ENCODE measurements at places on chromosomes 5 and 9.

DNA sequence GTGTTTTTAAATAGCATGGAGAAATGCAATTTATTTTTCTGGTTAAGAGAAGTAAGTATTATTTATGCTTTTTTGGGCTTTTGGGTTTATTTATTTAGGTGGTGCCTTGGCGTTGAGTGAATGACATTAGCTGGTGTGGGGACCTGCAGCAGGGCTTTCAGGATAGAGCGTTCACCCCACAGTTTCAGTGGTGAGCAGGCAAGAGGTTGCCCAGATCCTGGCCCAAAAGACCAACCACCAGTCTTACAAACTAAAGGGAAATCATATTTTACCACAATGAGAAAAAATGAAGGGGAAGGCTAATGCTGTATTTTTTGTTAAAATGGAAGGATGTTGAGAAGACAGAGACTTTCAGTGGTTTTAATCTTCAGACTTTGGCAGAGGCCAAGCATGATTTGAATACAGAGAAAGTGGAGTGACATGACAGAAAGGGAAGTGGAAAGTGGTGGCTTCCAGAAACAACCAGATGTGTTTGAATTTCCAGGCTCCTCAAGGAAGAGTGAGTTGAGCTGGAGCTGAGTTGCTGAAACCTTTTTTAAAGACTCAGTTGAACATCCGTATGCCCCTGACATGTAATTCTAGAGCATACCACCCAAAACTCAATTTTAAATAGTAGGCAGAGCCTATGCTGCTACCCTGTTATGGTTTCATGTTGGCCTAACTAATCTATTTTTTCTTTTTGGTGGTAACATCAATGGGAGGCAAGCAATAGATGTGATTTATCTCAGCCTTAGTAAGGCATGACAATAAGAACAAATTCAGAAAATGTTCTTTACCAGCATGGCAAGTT, 94.8 kb downstream of the AOPEP start:
- no peak overlapping the region for H3K27ac ChIP-seq
- H3K4me3 ChIP-seq = no peak overlapping the region
- no peak for DNase-seq
- H3K27me3 ChIP-seq = no peaks in the 10 kb centered on the region

GRCh38 chr5:130937046-130937445, 228.0 kb downstream of the HINT1 start:
- no peak overlapping the region for H3K4me3 ChIP-seq
- no peaks in the 10 kb centered on the region for H3K4me1 ChIP-seq
- H3K27me3 ChIP-seq = no peaks in the 10 kb centered on the region
- DNase-seq = no peak

- no peak overlapping the region for H3K4me3 ChIP-seq
- H3K4me1 ChIP-seq = no peaks in the 10 kb centered on the region
- no peaks in the 10 kb centered on the region for H3K36me3 ChIP-seq
- DNase-seq = no peak
- no peaks in the 10 kb centered on the region for H3K27me3 ChIP-seq
Measured at GRCh38 chr9:111095441-111095840, 57.2 kb upstream of the LPAR1 start.

- H3K4me1 ChIP-seq = peaks cover 19% of the 10 kb centered on the region
- no peaks in the 10 kb centered on the region for H3K27me3 ChIP-seq
- no peak overlapping the region for H3K27ac ChIP-seq
- no peak for DNase-seq
- H3K4me3 ChIP-seq = no peak overlapping the region
Measured at GRCh38 chr5:173880306-173880985, 7.7 kb upstream of the CPEB4 start.

- DNase-seq = peak; percentile 76
- H3K4me3 ChIP-seq = no peak overlapping the region
- H3K27me3 ChIP-seq = no peaks in the 10 kb centered on the region
- no peak overlapping the region for H3K27ac ChIP-seq
Measured at GRCh38 chr5:143824851-143825720, 13.1 kb downstream of the HMHB1 start.

DNA sequence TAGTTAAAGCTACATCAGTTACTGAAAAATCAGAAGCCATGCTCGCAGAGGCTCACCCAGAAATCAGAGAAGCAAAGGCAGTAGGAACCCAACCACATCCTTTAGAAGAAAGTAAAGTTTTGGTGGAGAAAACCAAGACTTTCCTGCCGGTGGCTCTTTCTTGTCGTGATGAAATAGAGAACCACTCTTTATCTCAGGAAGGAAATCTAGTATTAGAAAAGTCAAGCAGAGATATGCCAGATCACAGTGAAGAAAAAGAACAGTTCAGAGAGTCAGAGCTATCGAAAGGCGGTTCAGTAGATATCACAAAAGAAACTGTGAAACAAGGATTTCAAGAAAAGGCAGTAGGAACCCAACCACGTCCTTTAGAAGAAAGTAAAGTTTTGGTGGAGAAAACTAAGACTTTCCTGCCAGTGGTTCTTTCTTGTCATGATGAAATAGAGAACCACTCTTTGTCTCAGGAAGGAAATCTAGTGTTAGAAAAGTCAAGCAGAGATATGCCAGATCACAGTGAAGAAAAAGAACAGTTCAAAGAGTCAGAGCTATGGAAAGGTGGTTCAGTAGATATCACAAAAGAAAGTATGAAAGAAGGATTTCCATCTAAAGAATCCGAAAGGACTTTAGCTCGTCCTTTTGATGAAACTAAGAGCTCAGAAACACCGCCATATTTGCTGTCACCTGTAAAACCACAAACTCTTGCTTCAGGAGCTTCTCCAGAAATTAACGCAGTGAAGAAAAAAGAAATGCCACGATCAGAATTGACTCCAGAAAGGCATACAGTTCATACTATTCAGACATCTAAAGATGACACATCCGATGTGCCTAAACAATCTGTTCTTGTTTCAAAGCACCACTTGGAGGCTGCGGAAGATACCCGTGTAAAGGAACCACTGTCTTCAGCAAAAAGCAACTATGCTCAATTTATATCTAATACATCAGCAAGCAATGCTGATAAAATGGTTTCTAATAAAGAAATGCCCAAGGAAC, 47.2 kb downstream of the CMYA5 start:
- H3K4me1 ChIP-seq = peaks cover 52% of the 10 kb centered on the region
- H3K27me3 ChIP-seq = peaks cover 65% of the 10 kb centered on the region
- peak overlapping the region; percentile 73 for H3K4me3 ChIP-seq
- H3K36me3 ChIP-seq = peaks cover 3% of the 10 kb centered on the region
- peak overlapping the region; percentile 70 for H3K27ac ChIP-seq

GRCh38 chr5:122263352-122264030, 48.5 kb upstream of the SNCAIP start:
- H3K36me3 ChIP-seq = no peaks in the 10 kb centered on the region
- H3K27me3 ChIP-seq = no peaks in the 10 kb centered on the region
- no peak overlapping the region for H3K27ac ChIP-seq
- H3K4me1 ChIP-seq = no peaks in the 10 kb centered on the region

DNA sequence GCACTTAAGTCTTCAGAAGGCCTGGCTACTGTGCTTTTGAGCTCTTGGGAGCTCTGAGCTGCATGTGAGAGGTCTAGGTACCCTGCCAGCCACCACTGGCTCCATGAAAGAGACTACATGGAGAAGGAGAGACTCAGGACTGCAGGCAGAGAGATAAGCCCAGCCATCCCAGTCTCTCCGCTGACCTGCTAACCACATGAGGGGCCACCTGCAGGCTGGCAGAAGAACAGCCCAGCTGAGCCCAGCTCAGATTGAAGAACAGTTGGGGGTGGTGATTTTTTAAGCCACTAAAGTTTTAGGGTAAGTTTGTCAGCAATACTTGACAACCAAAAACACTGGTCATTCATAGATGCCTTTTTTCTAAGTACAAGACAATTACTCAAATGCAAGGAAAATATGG, 205.0 kb upstream of the PRDM9 start:
- no peak overlapping the region for H3K4me3 ChIP-seq
- H3K36me3 ChIP-seq = no peaks in the 10 kb centered on the region
- H3K4me1 ChIP-seq = no peaks in the 10 kb centered on the region
- H3K27ac ChIP-seq = no peak overlapping the region
- H3K27me3 ChIP-seq = no peaks in the 10 kb centered on the region

DNA sequence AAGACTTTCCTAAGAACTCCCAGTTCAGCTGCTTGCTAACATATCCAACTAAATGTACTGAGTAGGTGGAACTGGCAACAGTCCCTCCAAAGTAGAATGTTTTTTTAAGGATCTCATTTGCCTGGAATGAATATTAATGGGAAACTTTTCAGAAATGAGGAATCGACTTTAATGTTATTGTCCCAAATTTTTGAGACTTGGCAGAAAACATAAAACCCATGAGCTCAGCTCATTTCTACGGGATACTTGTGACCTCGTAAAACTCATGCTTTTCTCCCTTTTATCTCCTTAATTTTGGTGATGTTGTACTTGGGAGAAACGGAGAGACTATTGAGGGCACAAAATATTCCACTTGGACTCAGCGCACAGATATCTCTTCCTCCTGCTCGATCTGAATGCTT, 296.8 kb downstream of the EBF1 start:
- H3K27me3 ChIP-seq = peaks cover 7% of the 10 kb centered on the region
- DNase-seq = no peak
- no peak overlapping the region for H3K4me3 ChIP-seq
- peaks cover 1% of the 10 kb centered on the region for H3K4me1 ChIP-seq

- DNase-seq = no peak
- H3K27ac ChIP-seq = no peak overlapping the region
- no peak overlapping the region for H3K4me3 ChIP-seq
- peaks cover 74% of the 10 kb centered on the region for H3K27me3 ChIP-seq
- no peaks in the 10 kb centered on the region for H3K4me1 ChIP-seq
- no peaks in the 10 kb centered on the region for H3K36me3 ChIP-seq
Measured at GRCh38 chr5:51389288-51389576, 6.0 kb downstream of the ISL1 start.

- H3K4me3 ChIP-seq = no peak overlapping the region
- DNase-seq = no peak
- no peak overlapping the region for H3K27ac ChIP-seq
- peaks cover 2% of the 10 kb centered on the region for H3K4me1 ChIP-seq
- H3K36me3 ChIP-seq = no peaks in the 10 kb centered on the region
- H3K27me3 ChIP-seq = peaks cover 35% of the 10 kb centered on the region
Measured at GRCh38 chr5:150163547-150164059, 3.0 kb upstream of the CDX1 start.

- H3K36me3 ChIP-seq = no peaks in the 10 kb centered on the region
- H3K4me3 ChIP-seq = no peak overlapping the region
- H3K4me1 ChIP-seq = no peaks in the 10 kb centered on the region
- H3K27ac ChIP-seq = no peak overlapping the region
- DNase-seq = no peak
Measured at GRCh38 chr9:108606401-108606800, 249.4 kb downstream of the ACTL7B start.

- no peaks in the 10 kb centered on the region for H3K27me3 ChIP-seq
- no peaks in the 10 kb centered on the region for H3K4me1 ChIP-seq
- H3K4me3 ChIP-seq = no peak overlapping the region
- H3K36me3 ChIP-seq = no peaks in the 10 kb centered on the region
- H3K27ac ChIP-seq = no peak overlapping the region
- no peak for DNase-seq
Measured at GRCh38 chr5:31362529-31362900, 169.0 kb downstream of the CDH6 start.

GRCh38 chr5:55917402-55918086, 66.4 kb downstream of the IL31RA start:
- H3K27me3 ChIP-seq = no peaks in the 10 kb centered on the region
- H3K27ac ChIP-seq = no peak overlapping the region
- DNase-seq = no peak
- H3K36me3 ChIP-seq = no peaks in the 10 kb centered on the region

GRCh38 chr5:16135506-16135905, 44.1 kb downstream of the MARCHF11 start:
- no peak overlapping the region for H3K4me3 ChIP-seq
- H3K27me3 ChIP-seq = no peaks in the 10 kb centered on the region
- H3K4me1 ChIP-seq = no peaks in the 10 kb centered on the region
- no peak overlapping the region for H3K27ac ChIP-seq
- no peak for DNase-seq

- H3K36me3 ChIP-seq = no peaks in the 10 kb centered on the region
- no peaks in the 10 kb centered on the region for H3K27me3 ChIP-seq
- no peak for DNase-seq
- no peak overlapping the region for H3K27ac ChIP-seq
- H3K4me3 ChIP-seq = no peak overlapping the region
Measured at GRCh38 chr9:93045521-93045920, 13.0 kb upstream of the SUSD3 start.

GRCh38 chr9:16653491-16654399, 216.7 kb downstream of the BNC2 start:
- no peak overlapping the region for H3K4me3 ChIP-seq
- DNase-seq = no peak
- H3K36me3 ChIP-seq = no peaks in the 10 kb centered on the region
- H3K27me3 ChIP-seq = no peaks in the 10 kb centered on the region

DNA sequence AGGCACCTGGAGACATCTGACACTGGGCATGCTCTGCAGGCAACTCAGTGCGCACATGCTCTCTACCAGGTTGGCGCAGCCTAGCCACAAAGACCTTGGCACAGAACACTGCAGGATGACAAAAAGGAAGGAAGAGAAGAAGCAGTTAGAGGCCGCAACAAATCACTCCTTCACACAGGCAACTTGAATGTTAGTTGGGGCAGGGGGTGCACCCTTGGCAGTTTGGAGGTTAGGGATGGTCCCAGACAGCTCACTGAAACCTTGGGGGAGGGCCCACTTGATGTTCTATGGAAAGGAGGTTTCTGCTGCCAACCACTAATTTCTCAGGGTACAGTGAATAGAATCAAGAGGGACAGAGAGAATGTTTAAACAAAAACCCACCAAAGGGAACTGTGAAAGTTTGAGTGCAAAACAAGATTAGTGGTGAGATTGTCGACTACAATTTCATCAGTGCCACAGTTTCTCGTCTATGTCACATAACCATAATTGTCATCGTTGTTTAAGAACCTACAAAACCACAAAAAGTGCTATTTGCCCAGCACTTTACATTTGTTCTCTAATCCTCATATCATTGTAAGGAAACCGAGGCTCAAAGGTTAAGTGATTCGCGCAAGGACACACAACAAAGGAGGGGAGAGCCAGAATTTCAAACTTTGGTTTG, 48.7 kb downstream of the FBXW11 start:
- H3K4me1 ChIP-seq = peaks cover 26% of the 10 kb centered on the region
- DNase-seq = peak; percentile 77
- H3K4me3 ChIP-seq = peak overlapping the region; percentile 50
- no peaks in the 10 kb centered on the region for H3K27me3 ChIP-seq
- H3K27ac ChIP-seq = peak overlapping the region; percentile 64

DNA sequence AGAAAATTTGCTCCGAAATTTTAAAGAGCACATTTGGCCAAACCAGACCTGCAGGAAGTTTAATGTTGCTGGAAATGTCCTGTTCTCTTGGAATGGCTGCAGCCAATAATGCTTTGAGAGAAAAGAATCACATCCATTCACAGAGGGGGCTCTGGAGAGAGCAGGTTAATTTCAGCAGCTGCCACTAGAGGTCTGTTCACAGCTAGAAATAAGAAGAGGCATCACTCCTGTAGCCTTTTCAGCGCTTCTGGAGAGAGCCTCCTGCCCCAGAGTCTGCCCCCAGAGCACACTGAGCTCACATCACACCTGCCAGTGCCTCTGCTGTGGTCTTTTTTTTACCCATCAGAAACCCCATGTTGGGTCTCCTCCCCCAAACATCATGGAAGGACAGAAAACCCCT, 124.8 kb upstream of the RAD23B start:
- no peak overlapping the region for H3K4me3 ChIP-seq
- no peak for DNase-seq
- no peak overlapping the region for H3K27ac ChIP-seq

- H3K4me1 ChIP-seq = no peaks in the 10 kb centered on the region
- H3K4me3 ChIP-seq = no peak overlapping the region
- H3K27me3 ChIP-seq = peaks cover 15% of the 10 kb centered on the region
- H3K36me3 ChIP-seq = no peaks in the 10 kb centered on the region
- H3K27ac ChIP-seq = no peak overlapping the region
Measured at GRCh38 chr5:176875014-176875550, 24.1 kb downstream of the HK3 start.

GRCh38 chr9:106613250-106613737, 249.7 kb upstream of the ZNF462 start:
- no peak for DNase-seq
- no peak overlapping the region for H3K27ac ChIP-seq
- H3K4me1 ChIP-seq = no peaks in the 10 kb centered on the region
- H3K4me3 ChIP-seq = no peak overlapping the region
